ENCODE measurements at places on chromosomes 6 and 20.
A peak's percentile ranks its signal among the peaks of the same experiment; 100 is the strongest.

DNA sequence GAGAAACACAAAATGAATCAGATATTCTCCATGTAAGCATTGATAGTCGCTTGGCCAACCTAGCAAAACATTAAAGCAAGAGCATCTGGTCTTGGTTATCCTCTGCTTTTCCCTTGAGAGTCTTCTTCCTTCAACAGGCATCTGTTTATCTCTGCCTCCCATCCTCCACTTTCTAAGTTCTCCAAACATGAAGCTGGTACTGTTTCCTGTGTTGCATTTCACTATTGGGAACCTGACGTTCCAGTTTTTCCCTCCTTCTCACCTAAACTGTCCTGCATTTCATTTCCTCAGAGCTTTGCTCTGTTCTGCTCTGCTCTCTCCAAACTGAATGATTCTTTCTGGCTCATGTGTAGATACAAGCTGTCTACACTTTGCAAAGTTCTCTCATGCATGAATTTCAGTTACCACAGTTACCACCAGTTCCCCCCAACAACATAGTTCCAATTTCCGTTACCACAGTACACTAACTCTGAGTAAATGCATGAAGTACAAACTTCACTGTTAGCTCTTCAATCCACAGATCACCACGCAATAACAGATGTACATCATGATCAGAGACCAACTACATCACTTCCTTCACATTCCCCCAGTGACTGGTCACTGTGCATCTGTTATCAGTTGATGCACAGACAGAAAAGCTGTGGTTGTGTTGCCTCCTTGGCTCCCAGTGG is 86.7 kb upstream of the F13A1 start:
- DNase-seq = no peak

DNA sequence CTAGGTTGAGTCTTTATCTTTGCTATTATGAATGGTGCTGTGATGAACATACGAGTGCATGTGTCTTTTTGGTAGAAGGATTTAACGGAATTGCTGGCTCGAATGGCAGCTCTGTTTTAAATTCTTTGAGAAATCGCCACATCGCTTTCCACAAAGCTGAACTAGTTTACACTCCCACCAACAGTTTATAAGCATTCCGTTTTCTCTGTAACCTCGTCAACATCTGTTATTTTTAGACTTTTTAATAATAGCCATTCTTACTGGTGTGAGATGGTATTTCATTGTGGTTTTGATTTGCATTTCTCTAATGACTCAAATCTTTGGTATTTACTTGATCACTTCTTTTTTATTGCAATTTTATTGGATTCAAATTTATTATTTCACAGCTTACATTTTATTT is 117.4 kb upstream of the HDGFL1 start:
- no peak for DNase-seq

DNA sequence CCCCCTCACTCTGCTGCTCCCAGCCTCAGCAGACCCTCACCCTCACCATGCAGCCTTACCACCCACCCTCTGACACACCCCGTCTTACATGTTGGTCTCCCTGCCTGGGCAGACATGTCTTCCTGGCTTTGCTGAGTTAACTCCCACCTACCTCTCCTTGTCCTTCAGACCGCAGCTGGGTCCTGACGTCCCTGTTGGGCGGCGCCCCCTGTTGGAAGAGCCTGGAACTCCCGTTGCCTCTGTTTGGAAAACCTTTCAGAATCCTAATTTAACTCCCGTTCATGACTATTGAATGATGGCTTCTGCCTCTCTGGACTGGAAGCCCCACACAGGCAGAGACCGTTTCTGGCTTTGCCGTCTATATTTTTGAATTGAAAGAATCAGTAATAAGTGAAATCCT is 245.1 kb downstream of the MYLK4 start:
- DNase-seq = peak; percentile 30

GRCh38 chr6:111265842-111266241 is 178.5 kb downstream of the SLC16A10 start:
- no peak for DNase-seq

DNA sequence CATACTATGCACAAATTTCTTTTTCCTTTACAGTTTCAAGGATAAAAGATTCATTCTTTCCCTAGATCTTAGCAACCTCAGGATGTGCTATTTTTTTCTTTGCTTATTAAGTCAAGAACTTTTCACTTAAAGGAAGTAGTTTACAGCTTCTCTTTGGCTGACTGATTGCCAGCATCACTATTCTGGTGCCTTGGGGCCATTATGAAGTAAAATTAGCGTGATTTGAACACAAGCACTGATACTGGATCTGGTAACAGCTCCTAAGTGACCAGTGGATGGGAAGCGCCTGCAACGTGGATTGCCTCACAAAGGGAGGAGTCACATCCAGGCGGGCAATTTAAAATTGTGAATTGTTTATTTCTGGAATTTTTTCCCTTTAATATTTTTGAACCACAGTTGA is 147.1 kb downstream of the ARID1B start:
- DNase-seq = no peak

GRCh38 chr6:135180542-135181332 is at the start of gene MYB:
Gene MYB (plus strand): TSS chr6:135181308. CDS start chr6:135181514, 206 bp downstream.
- DNase-seq = peak; percentile 97

DNA sequence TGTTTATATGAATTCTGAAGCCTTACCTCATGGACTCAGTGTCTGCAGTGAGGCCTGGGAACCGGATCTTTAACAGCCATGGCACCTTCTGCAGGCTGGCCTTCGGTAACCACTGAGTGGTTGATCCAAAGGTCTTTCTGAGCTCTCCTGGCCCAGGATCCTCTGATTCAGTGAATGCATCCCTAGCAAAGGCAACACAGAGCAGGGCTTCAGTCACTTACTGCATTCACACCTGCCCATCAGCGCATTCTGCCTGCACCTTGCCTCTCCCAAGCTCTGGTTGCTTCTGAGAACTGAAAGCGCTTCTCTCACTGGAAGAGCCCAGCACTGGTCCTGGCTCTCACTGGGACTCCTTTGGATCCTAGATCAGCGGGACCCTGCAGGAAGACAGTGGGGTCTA is 8.4 kb upstream of the CST9 start:
- no peak for DNase-seq

- no peak for DNase-seq
These were observed 34.7 kb upstream of the SYNCRIP start for GRCh38 chr6:85677234-85677956.

- DNase-seq = no peak
These were observed 53.5 kb upstream of the NXT1 start for GRCh38 chr20:23296841-23297701.

- DNase-seq = no peak
These were observed 143.9 kb upstream of the ESR1 start for GRCh38 chr6:151663559-151663958.

- no peak for DNase-seq
These were observed 17.6 kb downstream of the NQO2 start for GRCh38 chr6:3017304-3017703.

GRCh38 chr20:52859156-52859876 is 112.8 kb upstream of the TSHZ2 start:
- DNase-seq = peak; percentile 58

DNA sequence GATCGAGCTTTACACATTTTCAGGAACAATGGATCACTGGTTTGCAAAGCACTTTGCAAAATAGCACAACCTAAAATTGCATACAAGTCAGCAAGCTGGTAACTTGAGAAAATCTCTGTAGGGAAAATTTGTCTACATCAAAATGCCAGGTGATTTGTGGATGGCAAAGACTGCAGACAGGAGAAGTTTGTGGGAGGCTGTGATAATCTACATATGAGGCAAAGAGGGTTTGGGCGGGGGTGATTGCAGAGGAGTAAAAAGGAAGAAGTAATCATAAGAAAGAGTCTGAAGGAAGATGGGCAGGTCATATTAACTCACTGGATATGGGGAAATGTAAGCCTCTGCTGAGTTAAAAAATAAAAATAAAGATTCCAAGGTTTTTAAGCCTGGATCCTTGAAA is 166.3 kb upstream of the STXBP5 start:
- no peak for DNase-seq

GRCh38 chr6:136995521-136995920 is 49.2 kb downstream of the IL20RA start:
- no peak for DNase-seq

- no peak for DNase-seq
These were observed 626.3 kb downstream of the TENT5A start for GRCh38 chr6:81126150-81126549.

DNA sequence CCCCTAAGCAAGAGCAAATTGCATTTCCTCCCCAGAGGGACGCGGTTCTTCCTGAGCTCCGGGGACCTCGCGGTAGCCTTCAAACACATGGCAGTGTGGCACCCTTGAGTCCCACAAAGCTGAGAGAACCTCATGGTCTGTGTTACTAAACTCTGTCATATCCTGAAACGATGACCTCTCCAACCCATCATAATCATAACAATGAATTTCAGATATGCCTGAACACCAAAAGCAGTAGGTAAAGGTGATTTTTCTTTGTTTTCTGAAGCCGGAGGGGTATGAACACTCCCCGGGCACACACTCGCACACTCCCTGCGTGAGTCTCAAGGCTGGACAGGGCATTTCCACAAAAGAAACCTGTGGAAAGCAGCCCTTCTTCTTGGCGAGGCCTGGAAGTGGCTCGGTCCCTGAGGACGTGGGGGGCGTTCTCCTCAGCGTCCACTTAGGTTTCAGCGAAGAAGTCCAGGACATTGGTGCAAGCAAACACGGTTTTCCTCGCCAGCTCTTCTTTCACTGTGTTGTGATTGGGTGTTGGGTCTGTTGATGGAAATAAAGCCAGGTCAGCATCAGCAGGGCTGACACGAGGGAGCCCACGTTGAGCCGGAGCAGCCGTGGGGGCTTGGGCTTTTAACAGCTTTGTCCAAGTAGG is 183.4 kb downstream of the ERMARD start:
- no peak for DNase-seq
